HuH-7 (cell line): ENCODE measurements at places on chromosomes 5 and 9.

GRCh38 chr5:128228521-128228920 is 145.0 kb downstream of the SLC12A2 start:
- DNase-seq, result no peak

DNA sequence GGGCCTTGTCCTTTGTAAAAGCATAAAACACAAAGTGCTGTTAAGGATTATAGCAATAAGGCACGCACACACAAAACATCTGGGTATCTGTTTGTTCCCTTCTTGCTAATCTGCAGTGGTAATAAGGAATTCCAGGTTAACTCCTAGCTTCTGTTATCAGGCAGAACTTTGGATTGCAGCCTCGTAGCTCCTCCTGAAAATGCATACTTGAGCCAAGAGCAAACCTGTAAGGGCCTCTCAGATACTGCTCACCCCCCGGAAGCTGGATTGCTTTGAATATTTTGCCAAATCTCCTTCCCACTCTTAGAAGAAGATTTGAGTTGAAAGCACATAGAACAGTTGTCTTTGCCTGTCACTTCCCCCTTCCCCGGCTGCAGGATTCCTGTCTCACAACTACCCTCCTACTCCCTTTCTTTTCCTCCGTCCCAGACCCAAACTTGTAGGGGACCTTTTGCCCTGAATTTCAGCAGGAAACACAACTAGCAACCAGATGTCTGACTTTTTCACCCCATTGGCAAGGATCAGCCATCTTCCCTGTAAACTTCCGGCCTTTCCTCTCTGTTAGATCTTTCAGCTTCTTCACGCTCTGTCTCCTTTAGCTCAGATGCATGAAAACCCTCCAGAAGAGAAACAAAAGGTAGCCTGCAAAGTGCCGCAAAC is 28.2 kb upstream of the SMAD5 start:
- DNase-seq, result no peak

DNA sequence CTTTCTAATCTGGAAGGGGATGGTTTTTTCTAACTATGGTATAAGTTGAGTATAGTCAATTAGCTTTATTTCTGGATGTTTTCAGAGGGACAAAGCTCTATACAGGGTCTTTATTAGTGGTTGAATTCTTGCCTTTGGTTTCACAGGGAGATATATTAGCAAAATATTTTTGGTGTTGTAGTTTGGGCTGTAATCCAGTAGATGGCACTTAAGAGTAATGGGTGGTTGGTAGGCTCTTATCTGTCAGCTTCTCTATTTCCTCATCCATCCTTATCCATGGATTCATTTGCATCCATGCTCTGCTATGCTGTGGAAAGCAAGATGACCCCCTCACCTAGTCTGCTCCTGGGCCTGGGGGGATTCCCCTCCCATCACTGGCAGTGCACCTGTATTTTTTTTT is 363.6 kb upstream of the CYLC2 start:
- DNase-seq, result no peak

- DNase-seq, result no peak
Observed at GRCh38 chr5:160937570-160937969, 85.6 kb upstream of the ATP10B start.

DNA sequence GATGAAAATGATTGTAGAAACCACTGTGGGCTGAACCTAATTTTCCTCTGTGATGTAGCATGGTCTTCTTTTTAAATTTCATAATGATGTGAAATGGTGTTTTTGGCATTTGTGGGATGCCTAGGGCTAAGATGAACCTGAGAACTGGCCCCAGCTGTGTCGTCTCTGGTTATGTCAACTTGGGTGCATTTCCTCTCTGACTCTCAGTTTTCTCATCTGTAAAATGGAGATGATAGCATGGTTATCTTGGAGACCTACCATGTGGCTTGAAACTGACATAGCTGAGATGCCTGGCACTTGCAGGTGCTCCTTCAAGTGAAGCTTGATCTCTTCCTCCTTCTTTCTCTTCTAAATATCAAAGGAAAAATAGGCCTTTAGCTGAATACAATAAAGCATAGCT is 77.8 kb downstream of the BOD1 start:
- DNase-seq, result no peak

- no peak for DNase-seq
Observed at GRCh38 chr5:138905541-138905940, 30.4 kb upstream of the LRRTM2 start.

DNA sequence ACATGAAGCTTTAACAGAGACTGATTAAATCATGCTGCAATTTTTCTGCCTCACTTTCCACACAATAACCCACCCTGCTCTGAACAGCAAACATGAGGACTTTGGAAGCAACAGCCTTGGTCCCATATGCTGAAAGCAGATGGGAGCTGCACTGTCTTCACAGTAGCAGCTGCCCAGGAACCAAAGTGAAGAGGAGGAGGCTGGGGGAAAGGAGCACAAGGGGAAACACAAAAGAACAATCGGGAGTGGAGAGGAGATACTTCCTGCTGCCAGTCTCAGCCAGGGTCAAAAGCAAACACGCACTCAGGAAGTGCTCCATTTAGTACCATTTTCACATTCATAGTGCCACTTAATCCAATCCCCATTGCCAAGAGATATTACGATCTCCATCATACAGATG is 183.3 kb upstream of the PUM3 start:
- DNase-seq, result no peak

GRCh38 chr5:96709152-96709821 is 47.1 kb downstream of the CAST start:
- no peak for DNase-seq

GRCh38 chr5:89081360-89081759 is 198.4 kb upstream of the MEF2C start:
- DNase-seq, result no peak

DNA sequence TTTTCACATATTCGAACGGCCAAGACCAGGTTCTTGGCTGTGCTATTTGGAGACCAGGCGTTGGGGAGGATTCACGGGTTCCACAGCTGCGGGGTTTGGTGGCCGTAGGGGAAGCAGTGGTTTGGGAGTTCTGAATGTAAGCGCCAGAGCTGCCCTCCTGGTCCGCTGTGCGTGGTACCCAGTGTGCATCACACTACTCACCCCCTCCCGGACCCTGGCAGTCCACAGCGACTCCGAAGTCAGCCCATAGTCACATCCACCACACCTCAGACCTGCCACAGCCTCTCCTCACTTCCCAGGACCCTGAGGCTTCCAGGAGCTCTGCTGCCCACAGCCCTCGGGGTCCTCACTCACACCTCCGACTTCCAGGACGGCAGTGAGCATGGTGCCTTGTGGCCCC is 26.8 kb downstream of the AMBP start:
- no peak for DNase-seq

DNA sequence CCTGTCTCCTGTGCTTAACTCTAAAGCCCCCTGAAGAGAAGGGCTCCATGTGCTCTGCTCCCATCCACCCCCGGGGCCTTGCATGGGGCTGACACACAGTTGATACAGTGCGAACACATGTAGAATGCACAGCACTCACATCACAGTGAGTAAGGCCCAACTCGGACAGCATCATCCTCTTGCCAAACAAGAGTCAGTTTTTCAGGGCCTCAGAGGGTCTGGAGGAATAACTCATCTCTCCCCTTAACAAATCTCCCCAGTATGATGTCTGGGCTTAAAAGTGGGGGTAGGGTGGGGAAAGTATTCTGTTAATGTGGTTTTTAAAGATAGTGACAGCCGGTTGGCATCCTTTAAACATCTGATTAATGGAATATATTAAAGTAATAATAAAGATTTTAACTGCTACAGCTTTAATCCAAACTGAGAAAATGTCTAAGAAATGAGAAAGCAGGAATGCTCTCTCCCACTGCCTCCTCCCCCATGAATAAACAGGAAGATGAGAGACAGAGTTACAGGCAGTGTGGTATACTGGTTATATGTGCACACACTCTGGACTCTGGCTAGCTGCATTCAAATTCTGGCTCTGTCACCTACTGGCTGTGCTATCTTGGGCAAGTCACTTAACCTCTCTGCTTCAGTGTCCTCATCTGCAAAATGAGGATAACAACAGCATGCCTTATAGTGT is 22.5 kb downstream of the APBA1 start:
- no peak for DNase-seq

DNA sequence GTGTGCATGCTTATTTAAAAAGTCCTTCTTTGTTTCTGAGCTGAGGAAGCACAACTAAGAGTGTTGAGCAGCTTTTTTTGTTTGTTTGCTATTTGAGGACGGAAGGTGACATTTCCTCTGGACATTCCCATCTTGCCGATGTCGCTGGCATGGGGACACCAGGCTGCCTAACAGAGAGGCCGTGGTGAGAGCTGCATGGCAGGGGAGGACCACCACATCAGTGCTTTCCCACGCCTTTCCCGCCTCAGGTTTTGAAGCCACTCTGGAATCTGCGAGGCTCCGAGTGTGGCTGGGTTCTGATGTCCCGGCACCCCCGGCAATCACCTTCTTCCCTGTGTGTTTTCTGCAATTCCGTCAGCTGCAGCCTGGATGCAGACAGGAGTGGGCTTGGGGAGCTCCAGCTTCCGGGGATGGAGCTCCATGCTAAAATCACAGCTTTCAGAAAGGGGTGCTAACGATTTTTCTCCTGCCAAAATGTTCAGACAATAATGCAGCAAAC is 259.8 kb upstream of the IRX4 start:
- DNase-seq, result no peak

- DNase-seq, result no peak
Observed at GRCh38 chr5:73534971-73535370, 30.5 kb downstream of the ANKRA2 start.

- no peak for DNase-seq
Observed at GRCh38 chr9:18748251-18748701, 274.3 kb downstream of the ADAMTSL1 start.

DNA sequence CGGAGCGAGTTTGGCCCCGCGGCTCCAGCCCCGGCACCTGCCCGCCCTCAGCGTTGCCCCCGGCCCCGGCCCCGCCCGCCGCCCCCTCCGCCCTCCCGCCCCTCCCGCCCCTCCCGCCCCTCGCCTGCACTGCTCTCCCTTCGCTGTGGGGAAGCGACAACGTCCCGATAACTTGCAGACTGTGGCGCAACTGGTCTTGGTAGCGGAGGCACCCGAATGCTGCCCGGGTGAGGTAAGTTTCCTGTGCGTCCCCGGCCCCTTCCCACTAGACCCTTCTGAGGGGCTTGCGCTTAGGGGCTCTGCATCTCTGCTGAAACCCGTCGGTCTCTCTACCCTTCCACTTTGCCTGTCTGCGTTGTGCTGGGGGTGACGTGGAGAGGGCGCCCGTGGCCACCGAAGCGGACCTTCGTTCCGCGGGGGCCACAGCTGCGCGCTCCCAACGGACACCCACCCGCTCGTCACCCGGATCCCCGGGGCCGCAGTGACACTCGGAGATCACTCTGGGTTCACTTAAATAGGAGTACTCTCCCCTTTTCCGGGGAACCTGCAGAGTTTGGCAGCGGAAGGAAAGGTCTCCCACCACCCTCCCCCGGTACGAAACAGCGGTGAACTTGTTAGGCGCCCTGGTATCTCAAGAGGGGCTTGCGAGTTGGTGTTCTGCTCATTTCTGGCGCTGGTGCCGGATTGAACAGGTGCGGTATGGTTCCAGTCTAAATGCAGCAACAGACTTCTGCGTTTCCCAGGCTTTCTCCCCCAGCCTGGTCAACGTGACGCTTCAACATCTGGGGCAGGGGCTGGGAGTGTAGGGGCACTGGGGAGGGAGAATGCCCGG is 707 bp downstream of the PIP5K1B start:
- DNase-seq, result peak; percentile 55

DNA sequence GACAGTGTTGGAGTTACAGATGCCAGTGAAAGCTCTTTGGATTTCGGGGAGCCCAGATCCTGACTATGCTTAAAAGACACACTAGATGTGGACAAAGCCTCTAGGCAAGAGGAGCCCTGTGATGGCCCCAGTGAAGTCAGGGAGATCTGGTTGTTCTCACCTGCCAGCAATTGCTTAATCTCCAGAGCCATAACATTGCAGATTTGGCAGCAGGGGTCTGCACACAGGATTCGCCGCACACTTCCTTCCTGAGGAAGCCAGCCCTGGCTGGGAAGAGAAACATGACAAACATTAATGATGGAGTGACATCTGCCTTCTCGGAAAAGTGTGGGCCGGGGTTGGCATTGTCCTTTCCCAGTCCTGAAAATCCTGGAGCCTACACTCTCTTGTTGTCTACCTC is 65.2 kb upstream of the PHF24 start:
- DNase-seq, result no peak

GRCh38 chr5:61623401-61624069 is 291.5 kb downstream of the ZSWIM6 start:
- DNase-seq, result peak; percentile 44

DNA sequence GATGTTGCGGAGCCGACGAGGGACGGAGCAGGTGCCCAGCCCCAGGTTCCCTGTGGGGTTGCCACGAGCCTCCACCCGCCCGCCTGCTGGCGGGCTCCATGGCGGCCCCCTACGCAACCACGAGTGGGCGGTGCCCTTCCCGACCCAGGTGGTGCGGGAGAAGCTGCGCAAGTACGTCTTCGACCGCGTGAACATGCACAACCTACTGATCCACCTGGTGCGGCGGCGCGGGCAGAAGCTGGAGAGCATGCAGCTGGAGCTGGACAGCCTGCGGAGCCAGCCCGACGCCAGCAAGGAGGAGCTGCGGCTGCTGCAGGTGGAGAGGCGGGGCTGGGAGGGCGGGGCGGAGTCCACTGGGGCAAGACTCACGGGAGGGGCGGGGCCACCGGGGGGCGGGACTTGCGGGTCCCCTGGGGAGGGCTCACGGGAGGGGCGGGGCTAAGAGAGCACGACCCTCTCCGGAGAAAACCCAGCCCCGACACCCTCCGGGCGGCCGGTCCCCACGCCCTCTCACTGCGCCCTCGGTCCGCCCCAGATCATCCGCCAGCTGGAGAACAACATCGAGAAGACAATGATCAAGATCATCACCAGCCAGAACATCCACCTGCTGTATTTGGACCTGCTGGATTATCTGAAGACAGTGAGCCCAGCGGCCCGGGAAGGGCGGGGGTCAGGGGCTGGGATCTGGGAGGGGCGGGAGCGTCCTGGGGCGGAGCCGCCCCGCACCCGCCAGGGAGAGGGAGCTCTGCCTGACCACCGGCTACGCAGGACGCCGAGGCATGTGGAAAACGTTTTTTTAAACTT is 3.9 kb downstream of the CCDC183 start:
- peak; percentile 89 for DNase-seq

- no peak for DNase-seq
Observed at GRCh38 chr9:86275962-86276361, 6.4 kb downstream of the ISCA1 start.

GRCh38 chr5:86008293-86008692 is 609.4 kb upstream of the COX7C start:
- DNase-seq, result no peak

- DNase-seq, result no peak
Observed at GRCh38 chr9:15249981-15250380, 57.0 kb downstream of the TTC39B start.

- no peak for DNase-seq
Observed at GRCh38 chr5:154642499-154643245, 112.5 kb upstream of the LARP1 start.

DNA sequence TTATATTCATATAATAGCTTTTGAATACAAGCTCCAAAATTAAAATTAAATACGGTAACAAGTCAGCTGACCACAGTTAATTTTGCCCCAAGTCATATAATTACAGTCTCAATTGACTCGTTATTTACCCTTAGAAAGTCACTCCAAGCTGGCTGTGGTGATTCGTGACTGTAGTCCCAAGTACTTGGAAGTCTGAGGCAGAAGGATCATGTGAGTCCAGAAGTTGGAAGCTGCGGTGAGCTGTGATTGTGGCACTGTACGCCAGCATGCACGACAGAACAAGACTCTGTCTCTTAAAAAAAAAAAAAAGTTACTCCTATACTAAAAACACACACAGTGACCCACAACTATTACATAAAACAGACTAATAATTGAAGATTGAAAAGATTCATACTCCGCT is 31.6 kb upstream of the DTWD2 start:
- no peak for DNase-seq
